ENCODE measurements at places on chromosomes 2 and 18. TPM values are rescaled to one million over a fixed set of nuclear protein-coding genes. Genes with fewer than 3 reads are reported as not detected.

DNA sequence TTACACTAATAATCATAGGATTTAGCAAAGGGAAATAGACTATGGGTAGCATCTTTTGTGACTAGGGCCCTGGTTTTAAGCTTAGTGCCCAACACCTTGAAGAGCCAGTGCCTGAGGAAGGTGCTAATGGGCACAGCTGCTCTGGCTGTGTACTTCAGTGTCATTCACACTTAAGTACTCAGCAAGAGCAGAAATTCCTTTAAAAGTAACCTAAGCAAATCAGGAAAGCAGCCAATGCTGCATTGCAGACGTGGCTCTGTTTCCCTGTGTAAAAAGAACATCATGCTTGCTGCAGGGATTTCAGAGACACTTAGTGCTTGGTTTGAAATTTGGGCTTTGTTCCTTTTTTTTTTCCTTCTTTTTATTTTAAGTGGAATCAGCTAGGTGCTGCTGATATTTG lies 505.4 kb downstream of the SUCLG1 start:
- no peaks in the 10 kb centered on the region for H3K27me3 ChIP-seq
- no peak overlapping the region for H3K27ac ChIP-seq
- no peaks in the 10 kb centered on the region for H3K36me3 ChIP-seq
- no peak overlapping the region for H3K4me3 ChIP-seq
- DNase-seq: no peak

DNA sequence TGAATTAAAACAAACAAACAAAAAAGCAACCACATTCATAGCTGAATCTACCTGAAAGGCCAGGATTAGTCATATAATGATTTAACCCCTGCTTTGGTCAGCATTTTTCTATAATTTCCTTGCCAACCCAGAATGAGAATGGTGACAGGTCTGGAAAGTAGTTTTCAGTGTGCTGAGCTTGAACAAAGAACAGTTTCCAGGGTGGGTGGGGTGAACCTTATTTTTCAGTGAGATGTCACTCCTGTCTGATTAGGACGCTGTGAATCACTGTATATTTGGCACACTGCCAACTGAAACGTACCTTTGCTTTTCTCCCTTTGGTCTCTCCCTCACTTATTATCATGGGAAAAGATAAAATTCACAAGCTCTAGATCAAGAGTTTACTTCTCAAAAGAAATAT lies 35.0 kb upstream of the DSC1 start:
- H3K36me3 ChIP-seq: no peaks in the 10 kb centered on the region
- no peaks in the 10 kb centered on the region for H3K27me3 ChIP-seq
- no peak for DNase-seq
- no peak overlapping the region for H3K4me3 ChIP-seq
- no peak overlapping the region for H3K27ac ChIP-seq

- H3K4me1 ChIP-seq: peaks cover 18% of the 10 kb centered on the region
- H3K27ac ChIP-seq: no peak overlapping the region
- H3K4me3 ChIP-seq: no peak overlapping the region
- no peaks in the 10 kb centered on the region for H3K27me3 ChIP-seq
- H3K36me3 ChIP-seq: peaks cover 7% of the 10 kb centered on the region
Measured at GRCh38 chr2:236576087-236576486, 6.5 kb downstream of the ACKR3 start.

- peak overlapping the region; percentile 77 for H3K27ac ChIP-seq
- H3K27me3 ChIP-seq: peaks cover 96% of the 10 kb centered on the region
- peak overlapping the region; percentile 67 for H3K4me3 ChIP-seq
- no peak for DNase-seq
Measured at GRCh38 chr2:19355416-19355821, 3.0 kb downstream of the OSR1 start.

DNA sequence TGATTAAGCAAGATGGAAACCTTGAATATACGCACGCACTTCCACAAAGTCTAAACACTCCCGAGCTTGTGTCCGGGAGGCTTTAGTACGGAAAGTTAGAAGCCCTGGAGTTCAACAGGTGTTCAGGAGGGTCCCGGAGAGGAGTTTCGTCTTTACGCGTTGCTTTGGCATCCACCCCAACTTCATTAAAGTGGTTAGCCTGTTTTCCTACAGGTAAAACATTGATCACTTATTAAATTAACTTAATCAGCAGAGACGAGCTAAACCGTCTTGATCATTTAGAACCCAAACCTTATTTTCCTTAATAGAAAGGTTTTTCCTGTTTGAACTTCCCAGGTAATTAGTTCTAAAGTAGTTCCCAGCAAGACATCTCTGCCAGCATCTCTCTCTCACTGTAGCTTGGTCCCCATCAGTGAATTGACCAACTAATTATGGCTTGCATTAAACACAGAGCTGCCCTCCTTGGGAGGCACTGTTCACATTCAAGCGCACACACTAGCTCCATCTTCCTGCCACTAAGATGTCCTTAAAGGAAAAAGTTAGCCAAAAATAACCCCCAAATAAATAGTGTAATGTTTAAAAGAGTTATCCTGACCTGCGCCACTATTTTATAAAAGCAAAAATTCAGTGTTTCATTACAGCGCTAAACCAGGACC lies 1.4 kb downstream of the NPAS2 start:
- H3K4me1 ChIP-seq: peaks cover 18% of the 10 kb centered on the region
- H3K27ac ChIP-seq: no peak overlapping the region
- peak overlapping the region; percentile 67 for H3K4me3 ChIP-seq
- no peaks in the 10 kb centered on the region for H3K36me3 ChIP-seq

DNA sequence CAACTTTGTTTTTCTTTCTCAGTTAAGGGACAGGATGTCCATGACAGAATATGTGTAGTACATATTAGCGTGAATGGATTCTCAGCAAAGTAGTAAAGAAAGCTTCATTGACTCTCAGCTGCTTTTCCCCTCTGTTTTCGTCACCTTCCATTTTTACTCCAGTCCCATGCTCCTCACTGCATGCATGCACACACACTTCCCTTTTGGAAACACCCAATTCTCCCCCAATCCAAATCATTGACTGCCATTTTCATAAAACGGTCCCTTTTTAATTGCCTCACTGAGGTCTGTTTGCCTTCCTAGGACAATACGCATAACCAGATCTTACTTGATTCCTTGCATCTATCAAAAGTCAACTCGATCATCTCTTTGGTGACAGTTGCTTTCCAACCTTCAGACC lies 287.5 kb upstream of the PARD3B start:
- H3K27me3 ChIP-seq: no peaks in the 10 kb centered on the region
- no peak overlapping the region for H3K27ac ChIP-seq
- H3K4me3 ChIP-seq: no peak overlapping the region
- no peak for DNase-seq
- peaks cover 23% of the 10 kb centered on the region for H3K4me1 ChIP-seq
- H3K36me3 ChIP-seq: no peaks in the 10 kb centered on the region

DNA sequence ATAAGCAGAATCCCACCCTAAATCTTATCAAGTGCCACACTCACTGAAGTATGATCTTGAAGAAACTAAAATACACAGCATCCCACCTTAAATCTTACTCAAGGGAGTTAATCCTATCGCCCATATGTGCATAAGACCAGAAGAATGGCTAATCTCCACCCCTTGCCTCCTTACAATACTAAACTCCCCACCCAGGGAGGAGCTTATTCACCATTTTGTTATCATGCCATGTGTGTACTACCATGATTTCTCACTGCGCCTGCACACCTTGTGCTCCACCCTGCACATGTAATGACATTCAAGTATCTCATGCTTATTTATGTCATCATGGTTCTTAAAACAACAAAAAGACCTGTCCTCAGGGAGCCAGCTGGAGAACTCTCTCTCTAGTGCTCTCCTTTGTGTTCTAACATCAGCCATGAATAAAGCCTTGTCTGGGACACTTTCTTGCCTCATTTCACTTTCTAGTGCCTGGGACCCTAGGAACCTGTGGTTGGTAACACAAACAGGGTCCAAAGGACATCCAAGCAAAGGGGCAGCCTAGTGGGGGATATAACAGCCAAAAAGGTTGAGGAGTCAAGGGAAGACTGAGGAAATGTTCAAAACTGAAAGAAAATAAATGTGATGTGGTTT lies 87.4 kb downstream of the SLC66A3 start:
- no peak overlapping the region for H3K27ac ChIP-seq
- H3K27me3 ChIP-seq: no peaks in the 10 kb centered on the region
- H3K4me3 ChIP-seq: no peak overlapping the region
- peaks cover 2% of the 10 kb centered on the region for H3K36me3 ChIP-seq

DNA sequence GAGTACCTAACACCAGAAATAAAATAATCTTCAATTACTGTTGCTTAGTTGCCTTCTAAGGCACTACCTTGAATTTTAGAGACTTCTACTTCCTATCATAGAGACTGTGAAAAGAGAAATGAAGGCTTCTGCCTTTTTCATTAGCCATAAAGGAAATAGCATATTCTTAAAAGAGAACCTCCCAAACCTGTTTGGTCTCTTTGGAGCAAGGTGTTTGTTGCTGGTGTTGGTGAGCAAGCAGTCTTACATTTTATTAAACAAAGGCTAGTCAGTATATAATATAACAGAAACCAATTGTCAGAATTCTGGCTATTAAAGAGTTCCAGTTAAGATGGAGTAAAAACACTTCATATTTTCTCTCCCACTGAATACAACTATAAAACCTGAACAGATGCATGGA lies 116.4 kb downstream of the TAF4B start:
- no peaks in the 10 kb centered on the region for H3K4me1 ChIP-seq
- H3K27ac ChIP-seq: no peak overlapping the region
- no peak for DNase-seq
- H3K27me3 ChIP-seq: no peaks in the 10 kb centered on the region
- H3K36me3 ChIP-seq: no peaks in the 10 kb centered on the region

GRCh38 chr2:28522481-28522880 lies 26.6 kb downstream of the PLB1 start:
- no peak overlapping the region for H3K4me3 ChIP-seq
- H3K4me1 ChIP-seq: no peaks in the 10 kb centered on the region
- H3K27me3 ChIP-seq: peaks cover 10% of the 10 kb centered on the region
- no peak overlapping the region for H3K27ac ChIP-seq
- no peak for DNase-seq

DNA sequence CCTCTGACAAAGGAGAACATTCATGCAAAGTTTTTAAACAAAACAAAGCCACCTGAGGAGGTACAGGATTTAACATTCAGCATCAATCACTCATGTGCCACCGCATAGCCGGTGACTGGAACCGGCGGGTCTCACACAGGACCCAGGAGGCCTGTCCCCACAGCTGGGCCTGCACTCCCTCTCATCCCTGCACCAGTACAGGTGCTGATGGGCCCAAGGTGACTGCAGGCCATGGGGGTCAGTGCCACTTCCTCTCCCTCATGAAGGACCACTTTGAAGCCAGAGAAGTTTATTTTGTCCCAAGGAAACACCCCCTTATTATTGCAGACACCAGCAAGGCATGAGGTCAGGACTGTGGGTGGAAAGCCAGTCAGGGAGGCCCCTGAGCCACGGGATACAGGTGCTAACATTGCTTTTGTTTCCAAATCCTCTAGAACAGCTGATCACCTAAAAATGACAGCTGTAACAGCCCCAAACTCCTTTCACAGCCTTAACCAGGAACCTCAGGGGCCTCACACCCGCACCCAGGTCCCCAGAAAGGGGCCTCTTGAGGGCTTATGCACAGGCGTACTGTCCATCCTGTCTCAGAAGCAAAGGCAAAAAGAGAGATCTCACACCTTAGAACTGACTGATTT lies 14.0 kb downstream of the PARD6G start:
- H3K36me3 ChIP-seq: no peaks in the 10 kb centered on the region
- no peak overlapping the region for H3K4me3 ChIP-seq
- H3K27me3 ChIP-seq: no peaks in the 10 kb centered on the region

- H3K27ac ChIP-seq: no peak overlapping the region
- no peaks in the 10 kb centered on the region for H3K4me1 ChIP-seq
- DNase-seq: no peak
Measured at GRCh38 chr2:236452238-236452637, 117.4 kb upstream of the ACKR3 start.

GRCh38 chr2:37656512-37657423 lies 14.7 kb downstream of the CDC42EP3 start:
- DNase-seq: no peak
- no peaks in the 10 kb centered on the region for H3K27me3 ChIP-seq
- H3K4me1 ChIP-seq: peaks cover 96% of the 10 kb centered on the region
- H3K36me3 ChIP-seq: peaks cover 7% of the 10 kb centered on the region
- H3K4me3 ChIP-seq: no peak overlapping the region
- peak overlapping the region; percentile 69 for H3K27ac ChIP-seq

Gene CPLX4
- total RNA-seq: not detected

Gene TNFRSF11A
- 3.9 TPM for total RNA-seq

Gene MAP4K4
- 68.4 TPM for total RNA-seq

Gene REG3G
- total RNA-seq: not detected

Gene TBC1D8
- 30.2 TPM for total RNA-seq

Gene SLC4A5
- 4.2 TPM for total RNA-seq
